Kidney (tissue), 22 donors: ENCODE measurements at places on chromosomes 13 and 19. TPM values are rescaled to one million over a fixed set of nuclear protein-coding genes. Genes with fewer than 3 reads are reported as not detected.

Gene CRX
- total RNA-seq, result not detected

Gene SLITRK6
- 0.09 TPM for total RNA-seq

Gene C19orf67
- not detected for total RNA-seq

GRCh38 chr13:113192902-113193301 is 15.6 kb downstream of the PCID2 start:
- DNase-seq, result no peak

GRCh38 chr13:101025519-101025918 is 350.9 kb upstream of the TMTC4 start:
- no peak for DNase-seq

DNA sequence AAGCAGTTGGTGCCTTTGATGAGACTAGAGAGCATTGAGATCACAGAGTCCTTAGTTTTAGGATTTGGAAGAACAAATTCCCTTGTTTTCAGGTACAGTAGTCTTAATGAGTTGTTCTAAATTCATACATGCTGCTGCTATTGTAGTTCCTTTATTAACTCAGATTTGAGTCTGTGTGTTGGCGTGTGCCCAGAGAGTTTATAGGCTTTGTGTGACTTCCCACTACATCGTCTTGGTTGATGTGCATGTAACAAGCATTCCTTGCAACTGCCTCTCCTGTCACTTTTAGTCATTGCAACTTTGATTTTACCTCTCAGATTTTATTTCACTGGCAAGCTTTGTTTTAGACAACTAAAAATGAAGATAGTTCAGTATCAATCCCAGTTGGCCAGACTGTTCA is 135.5 kb downstream of the ZAR1L start:
- DNase-seq, result no peak

DNA sequence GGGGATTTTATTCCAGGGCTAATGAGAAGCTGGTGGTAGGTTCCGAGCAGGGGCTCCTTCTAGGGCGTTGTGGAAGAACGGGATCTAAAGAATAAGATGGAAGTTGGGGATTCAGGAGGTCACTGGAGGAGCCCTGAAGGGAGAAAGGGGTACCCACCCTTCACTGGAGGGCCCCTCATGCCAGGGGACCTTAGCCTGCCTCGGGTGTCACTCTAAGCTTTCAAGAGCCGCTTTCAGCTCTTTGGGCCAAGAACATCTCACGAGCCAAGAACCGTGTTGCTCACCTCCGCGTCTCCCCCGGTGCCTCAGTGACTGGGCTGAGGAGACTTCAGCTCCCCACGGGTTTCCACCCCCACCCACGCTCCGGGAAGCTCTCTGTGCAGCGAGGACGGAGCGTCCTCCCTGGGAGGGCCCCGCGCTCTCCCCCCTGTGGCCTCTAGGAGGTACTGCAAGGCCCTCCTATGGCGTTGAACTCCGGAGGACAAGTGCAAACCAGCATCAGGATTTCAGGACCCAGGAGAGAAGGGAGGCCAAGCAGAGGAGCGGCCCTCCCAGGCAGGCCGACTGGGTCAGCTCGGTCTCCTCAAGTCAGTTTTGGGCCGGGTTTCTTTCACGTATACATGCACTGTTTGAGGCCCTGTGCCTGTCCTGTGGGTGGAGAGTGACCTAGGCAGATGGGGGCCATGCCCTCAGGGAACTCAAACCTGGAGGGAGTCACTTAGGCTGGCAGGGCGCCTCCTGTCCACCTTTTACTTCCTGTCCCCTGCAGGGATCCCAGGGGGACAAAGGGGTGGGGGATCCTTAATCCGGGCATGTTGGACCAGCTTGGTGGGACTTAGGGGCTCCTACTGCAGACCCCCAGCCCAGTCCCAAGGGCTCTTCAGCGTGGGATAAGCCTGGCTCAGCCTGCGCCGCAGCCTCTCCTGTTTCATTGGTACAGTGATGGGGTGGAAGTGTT is 5.1 kb upstream of the KRTDAP start:
- peak; percentile 70 for DNase-seq

DNA sequence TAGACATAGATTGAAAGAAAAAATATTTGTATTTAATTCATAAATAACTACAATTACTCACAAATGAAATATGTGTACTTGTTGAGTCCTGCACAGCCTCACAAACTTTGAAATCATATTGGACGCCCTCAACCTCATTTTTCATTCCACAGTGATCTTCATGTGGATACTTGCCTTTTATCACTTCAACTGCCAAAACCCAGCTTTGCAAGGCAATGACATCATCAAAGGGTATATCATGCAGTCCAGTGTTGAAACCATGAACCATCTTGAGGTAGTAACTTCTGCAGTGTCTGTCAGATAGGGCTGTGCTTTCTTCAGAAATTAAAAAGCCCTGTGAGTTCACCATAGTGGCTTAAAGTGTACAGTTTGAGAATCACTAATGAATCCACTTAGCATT is 82.2 kb downstream of the HS6ST3 start:
- DNase-seq, result no peak

GRCh38 chr13:45833663-45834375 is 17.7 kb downstream of the SIAH3 start:
- DNase-seq, result no peak
